Midbrain (tissue), 1 donor: ENCODE measurements at places on chromosomes 16 and 17.

DNA sequence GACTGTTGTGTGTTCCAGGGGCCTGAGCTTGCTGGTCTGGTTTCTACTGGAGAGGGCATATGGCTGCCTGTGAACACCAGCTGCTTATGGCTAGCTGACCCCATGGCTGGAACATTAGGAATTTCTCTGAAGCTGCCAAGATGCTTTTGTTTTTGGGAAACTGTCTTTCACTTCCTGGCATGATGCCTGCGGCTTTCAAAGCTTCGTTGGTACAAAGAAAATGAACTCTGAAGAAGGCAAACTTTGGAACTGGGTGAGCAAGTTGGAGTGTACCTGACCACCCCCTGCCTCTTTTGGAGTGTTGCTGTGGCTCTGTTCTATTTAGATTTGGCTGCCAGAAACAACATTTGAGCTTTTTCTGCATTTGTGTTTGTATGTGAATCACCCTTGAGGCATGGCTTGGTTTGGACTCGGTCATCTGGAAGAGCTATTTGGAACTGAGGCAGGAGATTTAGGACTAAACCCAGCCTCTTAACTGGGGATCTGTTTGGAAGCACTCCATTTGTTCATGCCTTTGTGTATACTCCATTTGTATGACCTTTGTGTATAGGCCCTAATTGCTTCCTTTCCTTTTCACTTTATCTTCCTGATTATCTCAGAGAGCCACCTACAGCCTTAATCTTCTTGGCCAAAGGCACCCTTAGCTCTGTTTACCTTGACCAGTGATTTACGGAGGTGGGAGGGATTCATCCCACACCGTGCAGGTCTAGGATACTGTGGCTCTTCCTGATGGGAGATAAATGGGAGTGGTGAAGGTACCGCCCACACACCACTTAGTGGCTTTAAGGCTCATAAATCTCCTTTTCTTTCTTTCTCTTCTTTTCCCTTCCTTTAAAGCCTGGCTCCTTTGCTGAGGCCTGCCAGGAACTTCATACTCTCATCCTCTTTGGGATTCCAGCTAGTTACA lies 7.3 kb upstream of the CPHXL start:
- peak; percentile 48 for DNase-seq

DNA sequence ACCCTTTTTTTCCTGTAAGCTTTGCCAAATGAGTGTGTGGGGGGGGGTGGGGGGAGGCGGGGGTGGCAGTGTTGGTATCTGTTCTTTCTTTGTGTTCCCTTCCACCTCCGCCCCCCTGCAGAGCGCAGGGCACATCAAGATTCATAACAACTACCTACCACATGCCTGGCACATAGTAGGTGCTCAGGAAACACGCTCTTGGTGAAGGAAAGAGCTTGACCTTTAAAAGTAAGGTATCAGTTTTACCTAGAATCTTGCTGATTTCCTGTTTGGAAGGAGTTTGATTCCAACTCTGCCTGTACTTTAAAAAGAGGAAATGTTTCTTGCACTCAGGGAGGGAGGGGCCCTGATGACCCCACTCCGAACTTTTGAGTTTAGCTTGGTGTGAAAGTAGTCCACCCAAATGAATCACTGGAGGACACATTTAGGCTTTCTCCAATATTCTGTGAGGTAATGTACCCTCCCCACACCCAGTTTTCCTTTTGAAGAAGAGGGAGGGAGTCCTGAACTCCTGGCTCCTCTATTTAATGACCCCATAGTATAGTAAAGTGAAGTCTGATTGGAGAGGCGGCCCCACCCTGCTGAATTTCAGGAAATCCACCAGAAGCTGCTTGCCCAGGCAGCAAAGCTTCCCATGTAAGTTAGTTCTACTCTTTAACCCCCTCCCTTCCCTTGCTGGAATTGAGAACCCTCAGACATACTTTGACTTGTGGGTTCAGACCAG lies 560 bp upstream of the FAM20A start:
- no peak for DNase-seq

- no peak for DNase-seq
These were observed 54.1 kb upstream of the BCAR1 start for GRCh38 chr16:75305364-75306098.

DNA sequence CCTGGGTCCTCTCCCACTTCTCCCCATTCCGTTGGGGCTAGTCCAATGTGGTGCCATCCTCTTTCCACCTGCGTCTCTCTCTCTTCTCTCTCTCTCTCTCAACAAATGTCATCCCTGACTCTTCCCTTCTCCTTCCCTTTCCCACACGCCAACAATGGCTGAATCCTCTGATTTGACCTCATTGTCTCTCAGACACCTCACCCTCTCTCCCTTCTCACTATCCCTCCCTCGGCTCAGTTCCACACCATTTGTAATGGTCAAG lies 628 bp upstream of the ZNF18 start:
- no peak for DNase-seq

DNA sequence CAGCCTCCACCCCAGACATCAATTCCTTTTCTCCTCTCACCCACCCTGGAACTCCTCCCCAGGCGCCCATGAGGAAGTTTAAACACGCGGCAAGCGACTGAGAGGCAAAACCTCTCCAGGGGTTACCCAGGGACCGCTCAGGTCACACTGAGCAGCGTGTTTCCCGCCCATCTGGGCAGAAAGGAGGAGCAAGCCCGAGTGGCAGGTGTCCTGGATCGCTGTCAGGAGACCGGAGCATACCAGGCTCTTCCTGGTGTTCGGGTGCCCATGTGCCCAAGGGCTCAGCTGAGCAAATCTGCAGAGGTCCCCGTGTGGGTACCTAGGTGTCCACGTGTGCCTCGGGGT lies 491 bp downstream of the SLC25A19 start:
- DNase-seq, result no peak

- DNase-seq, result peak; percentile 26
These were observed at the start of gene RAB34 for GRCh38 chr17:28717578-28718332. TSS of gene RAB34 (minus strand) at chr17:28717868. CDS start at chr17:28717266, 602 bp downstream.

DNA sequence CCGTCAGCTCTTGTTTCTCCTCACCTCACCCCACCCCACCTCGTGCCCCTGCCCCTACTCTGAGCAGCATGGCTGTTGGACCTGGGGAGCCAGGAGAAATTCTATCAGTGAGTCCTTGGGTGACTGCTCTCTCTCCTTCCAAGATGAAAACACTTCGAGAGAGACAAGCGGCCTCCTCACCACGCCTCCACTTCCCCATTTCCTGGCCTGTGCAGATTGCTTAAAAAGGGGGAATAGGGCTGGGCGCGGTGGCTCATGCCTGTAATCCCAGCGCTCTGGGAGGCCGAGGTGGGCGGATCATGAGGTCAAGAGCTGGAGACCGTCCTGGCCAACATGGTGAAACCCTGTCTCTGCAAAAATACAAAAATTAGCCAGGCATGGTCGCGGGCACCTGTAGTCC lies 9.5 kb downstream of the DLX4 start:
- no peak for DNase-seq

DNA sequence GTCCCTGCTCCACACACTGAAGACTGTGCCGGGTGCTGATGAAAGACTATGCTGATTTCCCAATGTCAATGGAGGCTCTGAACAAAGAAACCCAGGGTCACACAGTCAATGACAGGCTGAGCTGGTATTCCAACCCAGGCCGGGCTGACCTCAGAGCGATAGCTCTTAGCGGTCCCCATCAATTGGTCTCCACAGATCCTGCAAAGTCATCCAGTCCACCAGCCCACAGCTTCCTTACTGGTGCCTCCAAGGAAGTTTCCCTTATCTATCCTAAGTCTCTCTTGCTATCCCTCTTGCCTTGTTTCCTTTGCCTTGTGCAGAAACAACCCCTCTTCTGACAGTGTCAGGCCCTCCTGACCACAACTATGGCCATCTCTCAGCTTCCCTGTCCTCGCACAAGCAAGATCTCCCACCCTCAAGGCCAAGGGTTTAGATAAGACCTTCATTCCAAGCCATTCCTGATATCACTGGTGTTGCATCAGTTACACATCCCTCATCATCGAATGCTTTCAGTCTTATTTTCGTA lies 52.7 kb upstream of the KSR1 start:
- DNase-seq, result no peak

GRCh38 chr17:81295676-81296381 lies 722 bp upstream of the SLC38A10 start:
- no peak for DNase-seq

- no peak for DNase-seq
These were observed 57.1 kb upstream of the KIF2B start for GRCh38 chr17:53765609-53766008.

- no peak for DNase-seq
These were observed 36.9 kb downstream of the DYNLRB2 start for GRCh38 chr16:80577485-80578280.

DNA sequence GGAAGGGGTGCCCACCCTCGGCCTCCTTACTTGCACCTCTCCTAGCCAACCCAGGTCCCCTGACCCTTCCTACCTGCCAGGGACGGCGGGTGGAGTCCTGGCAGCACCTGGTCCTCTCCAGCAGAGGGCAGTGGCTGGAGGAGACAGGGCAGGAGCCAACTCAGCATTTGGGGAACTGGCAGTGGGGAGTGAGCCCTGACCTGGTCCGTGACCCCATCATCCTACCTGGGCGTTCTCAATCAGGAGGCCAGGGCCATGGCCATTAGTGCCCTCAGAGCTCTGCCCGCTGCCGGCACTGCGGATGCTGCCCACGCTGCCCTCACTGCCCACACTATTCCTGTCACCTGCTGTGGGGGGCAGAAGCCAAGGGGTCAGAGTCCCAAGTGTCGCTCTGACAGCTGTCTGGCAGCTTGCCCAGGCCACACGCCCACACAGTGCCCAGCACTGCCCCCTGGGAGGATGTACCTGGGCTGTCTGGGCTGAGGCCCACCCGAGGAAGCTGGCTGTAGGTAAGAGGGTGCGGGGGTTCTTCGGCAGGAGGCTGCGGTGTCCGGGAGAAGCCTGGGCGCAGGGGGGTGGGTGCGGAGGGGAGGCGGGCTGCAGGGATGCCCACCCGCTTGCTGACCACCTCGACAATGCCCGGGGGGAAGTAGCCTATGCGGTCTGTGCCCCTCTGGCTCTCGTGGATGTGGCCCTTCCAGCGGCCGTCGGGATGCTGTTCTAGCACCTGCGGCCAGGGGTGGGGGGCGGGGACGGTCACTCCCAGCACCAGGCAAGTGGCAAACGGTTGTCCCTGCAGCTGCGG lies 10.8 kb downstream of the CASKIN2 start:
- no peak for DNase-seq

- no peak for DNase-seq
These were observed 8.7 kb downstream of the SLC12A4 start for GRCh38 chr16:67959536-67960329.

GRCh38 chr17:66494023-66494803 lies 191.8 kb downstream of the PRKCA start:
- no peak for DNase-seq

DNA sequence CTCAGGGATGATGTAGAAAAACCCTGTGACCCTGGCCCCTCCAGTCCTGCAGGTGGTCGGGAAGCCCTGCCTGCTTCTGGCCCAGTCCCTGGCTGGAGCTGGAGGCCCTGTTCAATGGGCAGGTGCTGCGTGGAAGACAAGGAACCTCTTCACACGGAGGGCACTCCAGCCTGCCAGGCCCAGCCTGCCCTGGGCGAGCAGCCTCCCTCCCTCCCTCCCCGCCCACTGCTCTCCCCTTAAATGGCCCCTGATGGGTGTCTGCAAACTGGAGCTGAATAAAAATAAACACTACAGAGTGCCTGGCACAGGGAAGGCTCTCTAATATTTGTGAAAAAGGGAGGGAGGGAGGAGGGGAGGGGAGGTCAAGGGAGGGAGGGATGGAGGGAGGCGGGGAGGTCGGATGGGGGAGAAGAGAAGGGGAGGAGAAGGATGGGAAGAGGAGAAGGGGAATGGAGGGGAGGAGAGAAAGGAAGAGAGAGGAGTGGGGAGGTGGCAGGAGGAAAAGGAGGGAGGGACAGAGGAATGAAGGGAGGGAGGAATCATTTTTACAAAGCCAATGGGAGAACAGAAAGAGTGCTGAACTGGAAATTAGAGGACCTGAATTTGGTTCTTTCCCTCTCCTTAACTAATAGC lies 222.8 kb upstream of the TNRC6C start:
- DNase-seq, result peak; percentile 43

GRCh38 chr17:77933777-77934398 lies 24.6 kb upstream of the TNRC6C start:
- no peak for DNase-seq

DNA sequence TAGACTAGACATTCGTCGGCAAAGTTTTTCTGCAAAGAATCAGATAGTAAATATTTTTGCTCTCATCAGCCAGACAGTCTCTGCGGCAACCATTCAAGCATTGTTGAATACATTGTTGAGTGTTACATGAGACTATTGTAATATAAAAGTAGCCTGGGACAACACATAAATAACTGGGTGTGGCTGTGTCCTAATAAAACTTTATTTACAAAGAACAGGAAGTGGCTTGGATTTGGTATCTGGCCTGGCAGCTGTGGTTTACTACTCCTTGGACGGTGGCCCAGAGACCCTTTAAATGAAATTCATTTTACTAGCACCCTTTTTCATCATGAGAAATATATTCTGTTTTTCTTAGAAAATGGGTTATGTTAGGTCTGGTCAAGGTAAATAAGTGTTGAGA lies 297.2 kb downstream of the WWOX start:
- DNase-seq, result no peak

GRCh38 chr16:54503011-54503855 lies 216.6 kb upstream of the IRX3 start:
- no peak for DNase-seq

- DNase-seq, result no peak
These were observed 2.9 kb downstream of the CMC2 start for GRCh38 chr16:81003610-81004460.

- DNase-seq, result no peak
These were observed at the start of gene QRICH2 for GRCh38 chr17:76307966-76308338. TSS of gene QRICH2 (minus strand) at chr17:76308276. CDS start at chr17:76307998, 278 bp downstream.

DNA sequence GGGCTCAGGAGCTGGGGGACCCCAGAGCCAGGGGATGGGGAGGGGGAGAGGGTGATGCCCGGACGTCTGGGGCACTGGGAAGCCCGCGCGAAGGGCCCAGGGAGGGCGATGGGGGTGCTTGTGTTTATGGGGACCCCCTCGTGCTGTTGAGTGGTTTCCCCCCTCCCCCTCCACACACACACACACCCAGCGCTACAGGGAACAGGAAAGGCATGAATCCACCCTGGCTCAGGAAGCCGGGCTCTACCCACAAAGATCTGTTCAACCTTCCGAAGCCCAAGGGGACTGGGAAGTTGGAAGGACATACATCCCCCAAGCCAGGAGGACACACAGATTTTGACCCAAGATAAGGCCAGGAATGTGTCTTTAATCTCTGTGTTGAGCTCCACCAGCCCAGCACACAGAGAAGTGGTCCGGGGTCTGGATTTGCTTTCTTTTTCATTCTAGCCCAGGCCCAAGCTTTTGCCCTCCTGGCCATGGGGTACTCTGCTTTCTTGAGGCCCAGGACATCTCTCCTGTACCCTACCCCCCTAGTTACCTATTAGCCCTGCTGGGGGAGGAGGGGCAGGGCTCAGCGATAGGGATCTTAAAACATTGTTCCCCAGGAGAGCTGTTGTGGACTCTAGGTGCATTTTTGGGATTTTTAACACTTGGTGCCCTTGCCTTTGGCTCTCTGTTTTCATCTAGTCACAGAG lies 1.2 kb downstream of the UBALD2 start:
- no peak for DNase-seq

- no peak for DNase-seq
These were observed 5.0 kb downstream of the PIK3R5 start for GRCh38 chr17:8960325-8961140.

- DNase-seq, result no peak
These were observed 62.1 kb downstream of the GPRC5B start for GRCh38 chr16:19822533-19822932.

GRCh38 chr16:20614186-20615141 lies 38.3 kb upstream of the ACSM2B start:
- DNase-seq, result no peak

- DNase-seq, result peak; percentile 50
These were observed 542 bp downstream of the SLC39A11 start for GRCh38 chr17:73091770-73092522.

- DNase-seq, result no peak
These were observed 10.3 kb downstream of the NSMCE1 start for GRCh38 chr16:27258241-27258734.
